Activated naive CD4-positive, alpha-beta T cell treated with anti-CD3 and anti-CD28 coated beads, Interleukin-2, amount 50 U/mL, for 72 hours (primary cell): ENCODE measurements at places on chromosomes 3 and 15.

- no peak for DNase-seq
Observed at GRCh38 chr3:124774327-124774718, 44.1 kb downstream of the UMPS start.

DNA sequence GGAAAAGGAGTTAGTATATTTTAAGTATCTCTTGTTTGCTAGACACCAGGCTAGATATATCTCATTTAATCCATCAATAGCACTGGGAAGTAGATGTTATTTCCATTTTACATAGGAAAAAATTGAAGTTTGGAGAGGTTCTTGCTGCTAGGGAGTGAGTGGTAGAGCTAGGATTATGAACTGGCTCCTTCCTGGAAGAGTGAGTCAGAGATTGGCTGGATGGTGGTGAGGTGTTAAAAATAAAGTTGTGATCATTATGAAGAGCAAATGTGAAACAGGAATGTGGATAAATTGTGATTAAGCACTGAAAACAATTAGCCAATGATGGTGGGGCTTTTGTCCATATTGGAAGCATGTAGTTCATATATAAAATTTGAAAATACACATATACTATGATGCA, 234.2 kb downstream of the WNT5A start:
- no peak for DNase-seq

DNA sequence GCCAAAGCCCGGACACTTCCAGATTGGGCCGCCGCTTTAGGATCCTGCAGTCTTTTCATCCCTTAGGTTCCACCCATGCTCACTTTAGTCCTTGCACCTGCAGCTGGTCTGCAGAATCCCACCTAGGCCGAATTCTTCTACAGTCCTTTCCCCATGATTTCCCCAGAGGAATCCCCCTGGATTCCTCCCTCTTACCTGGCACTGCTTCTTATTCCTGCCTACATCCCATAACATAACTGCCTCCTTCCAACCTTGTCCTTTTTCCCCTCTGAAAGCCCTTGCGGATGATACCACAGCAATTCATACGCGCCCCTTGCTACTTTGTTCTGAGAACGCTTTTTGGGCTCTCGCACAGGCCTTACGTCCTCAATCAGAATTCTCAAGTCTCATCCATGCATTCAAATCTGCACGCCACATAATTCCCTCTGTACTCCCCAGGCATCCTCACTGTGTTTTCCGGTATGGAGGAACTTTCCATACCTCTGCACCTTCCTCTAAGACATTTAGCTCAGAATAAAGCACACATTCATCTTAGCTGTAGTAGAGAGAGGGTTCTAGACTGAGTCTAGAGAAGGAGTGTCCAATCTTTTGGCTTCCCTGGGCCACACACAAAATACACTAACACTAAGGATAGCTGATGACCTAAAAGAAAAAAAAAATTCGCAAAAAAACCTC, 619 bp downstream of the EIF2AK4 start:
- DNase-seq: no peak

GRCh38 chr3:51550080-51550819, 11.7 kb downstream of the RAD54L2 start:
- no peak for DNase-seq

GRCh38 chr15:96381463-96381862, 51.0 kb downstream of the NR2F2 start:
- DNase-seq: no peak

- DNase-seq: no peak
Observed at GRCh38 chr3:160735826-160736225, 20.2 kb upstream of the PPM1L start.

DNA sequence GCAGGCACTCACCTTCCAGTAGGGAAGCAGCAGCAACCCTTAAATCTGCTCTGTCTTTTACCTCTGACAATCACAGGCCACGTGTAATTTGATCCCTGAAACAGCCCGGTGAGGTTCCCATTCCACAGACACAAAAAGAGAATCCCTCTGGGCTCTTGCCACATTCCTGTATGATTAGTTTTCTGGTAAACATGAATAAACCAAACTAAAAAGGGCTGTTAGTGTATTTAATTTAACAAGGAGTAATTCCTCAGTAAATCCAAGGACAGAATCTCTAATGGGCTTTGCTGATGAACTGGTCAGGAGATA, 186.9 kb downstream of the FAM43A start:
- no peak for DNase-seq

DNA sequence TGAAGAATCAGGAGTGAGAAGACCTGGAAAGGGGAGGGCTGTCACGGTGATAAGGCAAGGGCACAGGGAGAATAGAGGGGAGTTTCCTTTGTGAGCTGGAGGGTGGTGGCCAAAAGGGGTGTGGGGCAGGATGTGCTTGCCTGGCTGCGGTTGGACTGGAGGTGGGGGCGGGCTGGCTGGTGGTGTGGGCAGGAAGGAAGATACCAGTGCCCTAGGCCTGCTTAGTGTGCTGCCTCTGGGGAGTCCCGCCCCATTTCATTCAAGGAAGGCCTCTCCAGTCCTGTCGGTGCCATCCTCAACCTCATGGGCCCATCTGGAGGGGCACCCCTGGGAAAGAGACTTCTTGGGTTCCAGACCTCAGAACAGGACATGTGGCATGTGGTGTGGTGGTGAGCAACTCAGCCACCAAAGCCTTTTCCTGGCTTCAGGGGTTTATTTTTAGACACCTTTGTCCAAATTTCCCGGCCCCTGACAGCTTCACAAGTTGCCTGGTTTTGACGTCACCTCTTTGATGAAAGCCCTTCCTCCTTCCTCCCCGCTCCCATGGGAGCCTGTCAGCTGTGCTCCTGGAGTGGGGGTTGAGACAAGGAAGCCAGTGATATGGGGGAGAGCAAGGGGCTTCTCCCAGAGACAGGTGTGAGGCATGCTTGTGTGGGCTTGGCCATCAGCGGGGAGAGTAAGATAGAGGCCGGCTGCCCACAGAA, 15.6 kb downstream of the TEX264 start:
- DNase-seq: peak; percentile 48

- no peak for DNase-seq
Observed at GRCh38 chr3:197104738-197105137, 75.1 kb upstream of the MELTF start.

DNA sequence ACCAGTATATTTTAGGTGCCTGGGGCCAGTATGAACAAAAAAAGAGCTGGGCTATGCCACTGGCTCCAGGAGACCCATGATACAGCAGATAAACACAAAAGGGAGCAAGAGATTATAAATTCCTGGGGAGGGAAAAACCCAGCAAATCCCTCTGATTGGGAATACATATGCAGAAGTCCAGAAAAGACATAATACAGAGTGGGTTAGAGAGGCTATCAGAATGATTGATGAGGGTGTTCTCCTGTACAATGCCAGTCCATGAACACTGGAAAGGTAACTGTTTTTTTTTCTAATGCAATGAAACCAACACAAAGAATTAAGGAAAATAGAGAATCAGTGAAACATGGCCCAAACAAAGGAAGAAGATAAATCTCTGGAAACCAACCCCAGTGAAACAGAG, 5.4 kb upstream of the VPS39 start:
- no peak for DNase-seq

DNA sequence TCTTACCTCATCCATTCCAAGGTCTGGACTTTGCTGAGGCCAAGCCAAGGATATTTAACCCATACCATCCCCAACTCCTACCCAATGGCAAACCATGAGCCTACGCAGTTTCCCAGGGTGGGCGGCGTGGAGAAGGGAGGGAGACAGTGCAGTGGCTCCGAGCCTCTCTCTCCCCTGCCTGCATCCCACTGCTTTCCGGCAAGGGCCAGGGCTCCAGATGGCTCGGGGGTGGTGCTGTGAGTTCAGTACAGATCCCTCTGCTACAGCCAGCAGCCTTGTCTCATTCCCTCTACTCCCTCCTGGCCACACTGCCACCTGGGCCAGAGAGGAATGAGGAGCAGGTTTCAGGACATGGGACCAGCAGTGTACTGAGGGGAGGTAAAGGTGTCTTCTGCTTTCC, 44.3 kb upstream of the APEH start:
- DNase-seq: no peak

GRCh38 chr15:91552555-91552954, 301.0 kb upstream of the SLCO3A1 start:
- DNase-seq: no peak

GRCh38 chr3:126893651-126894050, 89.3 kb upstream of the PLXNA1 start:
- DNase-seq: no peak

DNA sequence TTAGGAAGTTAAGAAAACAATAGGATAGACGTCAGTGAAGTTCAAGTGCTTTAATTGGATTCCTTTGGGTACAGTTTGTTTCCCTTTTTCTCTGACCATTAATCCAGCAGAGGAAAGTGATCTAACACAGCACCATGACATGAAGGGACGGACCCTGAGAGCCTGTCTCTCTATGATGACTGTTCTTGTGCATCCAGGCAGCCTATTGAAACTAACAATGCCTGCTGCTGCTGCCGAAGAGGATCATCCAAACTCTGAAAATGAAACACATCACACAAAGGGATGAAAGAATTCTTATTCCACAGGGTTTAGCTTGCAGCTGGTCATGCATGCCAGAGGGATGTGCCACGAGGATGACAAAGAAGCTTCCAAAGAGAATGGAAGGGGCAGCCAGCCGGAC, 75.5 kb downstream of the ZBTB20 start:
- DNase-seq: no peak

GRCh38 chr3:58664611-58665010, 2.0 kb downstream of the FAM3D start:
- DNase-seq: peak; percentile 43
